NCI-H446 treated with DMSO at 0.1 percent for 48 hours (cell line): ENCODE measurements at places on chromosomes 5 and 9.

- no peak for DNase-seq
Measured at GRCh38 chr9:89482056-89482851, 15.7 kb downstream of the SEMA4D start.

DNA sequence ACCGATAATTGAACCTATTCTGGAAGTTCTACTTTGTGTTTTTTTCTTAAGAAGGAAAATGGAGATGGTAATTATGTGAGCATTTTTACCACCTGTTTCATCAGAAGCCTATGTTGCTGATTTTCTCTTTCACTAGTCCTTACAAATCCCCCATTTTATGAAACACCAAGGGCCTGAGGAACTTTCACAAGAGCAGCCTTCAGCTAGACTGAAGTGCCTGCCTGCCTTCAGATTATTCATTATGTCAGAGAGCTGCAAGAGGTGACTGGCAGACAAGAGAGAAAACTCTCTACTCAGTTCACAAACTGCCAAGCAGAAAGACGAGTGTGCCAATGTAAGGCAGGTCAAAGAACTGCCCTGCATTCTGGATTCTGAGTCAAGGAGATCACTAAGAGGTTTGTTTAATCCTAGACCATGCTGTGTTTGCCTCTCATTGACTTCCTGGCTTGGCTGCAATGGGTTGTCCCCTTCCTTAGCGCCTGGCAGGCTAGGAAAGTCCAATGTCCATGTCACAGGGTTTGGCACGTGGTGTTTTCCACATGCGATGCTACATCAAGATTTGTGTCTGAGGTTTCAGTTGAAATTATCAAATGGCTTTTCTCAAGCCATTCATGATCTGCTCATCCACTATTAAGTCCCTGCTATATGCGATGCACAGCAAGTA, 143.3 kb downstream of the CDC42SE2 start:
- no peak for DNase-seq

GRCh38 chr5:43638546-43638945, 35.6 kb downstream of the NNT start:
- no peak for DNase-seq

DNA sequence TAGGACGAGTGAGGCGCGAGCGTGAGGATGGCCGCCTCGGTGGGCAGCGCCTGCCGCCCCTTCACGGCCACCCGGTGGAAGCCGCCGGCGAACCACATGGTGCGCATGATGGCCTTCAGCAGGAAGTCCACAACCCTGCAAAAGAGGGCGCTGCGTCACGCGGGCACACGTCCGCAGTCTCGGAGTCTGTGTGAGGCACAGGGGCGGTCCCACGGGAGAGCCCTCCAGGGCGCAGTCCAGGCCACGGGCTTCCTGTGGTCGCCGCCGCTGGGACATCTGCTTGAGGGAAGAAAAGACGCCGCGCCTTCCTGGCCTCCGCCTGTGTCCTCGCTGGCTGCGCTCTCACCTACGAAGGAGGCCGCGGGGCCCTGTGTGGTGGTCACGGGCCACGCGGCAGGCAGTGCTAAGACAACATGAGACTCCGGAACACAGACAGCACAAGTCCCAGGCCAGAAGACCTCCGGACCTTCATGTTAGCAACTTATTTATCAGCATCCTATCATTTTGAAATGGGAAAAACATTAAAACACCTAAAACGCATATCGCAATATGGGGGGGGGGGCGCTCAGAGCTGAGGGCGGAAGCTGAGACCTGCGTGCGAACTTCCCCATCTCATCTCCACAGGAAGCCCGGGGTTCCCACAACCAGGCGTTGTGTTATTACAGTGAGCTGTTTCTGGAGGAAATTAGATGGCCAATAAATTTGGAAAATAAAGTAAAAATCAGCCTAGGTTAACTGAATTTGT, 28.8 kb downstream of the LPCAT1 start:
- no peak for DNase-seq

DNA sequence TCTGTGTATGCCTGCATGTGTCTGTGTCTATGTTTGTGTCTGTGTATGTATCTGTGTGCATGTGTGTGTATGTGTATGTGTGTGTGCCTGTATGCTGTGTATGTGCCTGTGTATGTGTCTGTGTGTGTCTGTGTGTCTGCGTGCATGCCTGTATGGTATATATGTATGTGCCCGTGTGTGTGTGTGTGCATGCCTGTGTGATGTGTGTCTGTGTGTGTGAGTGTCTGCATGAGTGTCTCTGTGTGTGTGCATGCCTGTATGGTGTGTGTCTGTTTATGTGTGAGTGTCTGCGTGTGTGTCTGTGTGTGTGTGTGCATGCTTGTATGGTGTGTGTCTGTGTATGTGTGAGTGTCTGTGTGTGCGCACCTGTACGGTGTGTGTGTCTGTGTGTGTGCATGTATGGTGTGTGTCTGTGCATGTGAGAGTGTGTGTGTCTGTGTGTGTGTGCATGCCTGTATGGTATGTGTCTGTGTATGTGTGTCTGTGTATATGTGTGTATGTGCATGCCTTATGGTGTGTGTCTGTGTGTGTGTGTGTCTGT, 137.1 kb upstream of the IRX2 start:
- DNase-seq = no peak

GRCh38 chr9:2066312-2067273, 51.4 kb downstream of the SMARCA2 start:
- no peak for DNase-seq
